NCI-H510A (cell line): ENCODE measurements at places on chromosomes 5 and 9.

- DNase-seq = no peak
Measured at GRCh38 chr9:21434202-21435014, 5.8 kb upstream of the IFNA1 start.

DNA sequence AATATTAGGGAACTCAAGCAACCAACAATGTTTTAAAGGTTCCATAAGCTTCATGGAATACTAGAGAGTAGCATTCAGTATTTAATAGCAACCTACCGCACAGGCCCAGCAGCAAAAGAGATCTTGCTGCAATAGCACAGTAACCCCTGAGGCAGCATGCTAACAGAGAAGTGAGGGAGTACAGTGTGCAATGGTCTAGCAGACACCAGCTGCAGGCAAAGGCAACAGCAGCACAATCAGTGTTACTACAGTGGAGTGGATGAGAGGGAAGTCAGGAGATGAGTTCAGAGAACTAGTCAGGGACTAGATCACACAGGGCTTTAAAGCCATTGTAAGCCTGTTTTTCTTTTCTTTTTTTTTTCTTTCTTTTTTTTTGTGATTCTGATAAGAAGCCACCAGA lies 2.8 kb downstream of the TICAM2 start:
- no peak for DNase-seq

DNA sequence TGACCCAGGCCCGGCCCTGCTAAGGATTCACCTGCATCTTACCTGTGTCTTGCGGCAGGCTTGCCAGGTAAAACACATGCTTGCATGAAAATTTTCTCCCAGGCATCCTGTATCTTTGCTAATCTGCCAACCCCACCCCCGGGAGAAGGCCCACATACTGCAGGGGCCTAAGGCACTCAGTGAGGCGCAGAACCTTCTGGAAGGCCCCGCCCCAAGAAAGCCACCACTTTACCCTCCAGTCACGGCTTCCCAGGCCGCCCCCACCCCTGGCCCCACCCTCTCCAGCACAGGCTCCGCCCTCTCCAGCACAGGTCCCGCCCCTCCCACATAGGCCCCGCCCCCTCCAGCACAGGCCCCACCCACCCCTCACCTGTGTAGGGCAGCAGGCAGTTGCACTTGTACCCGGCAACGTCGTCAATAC lies 29.8 kb upstream of the SEC16A start:
- DNase-seq = no peak

GRCh38 chr5:151345808-151346478 lies 1.4 kb downstream of the SLC36A2 start:
- DNase-seq = no peak

DNA sequence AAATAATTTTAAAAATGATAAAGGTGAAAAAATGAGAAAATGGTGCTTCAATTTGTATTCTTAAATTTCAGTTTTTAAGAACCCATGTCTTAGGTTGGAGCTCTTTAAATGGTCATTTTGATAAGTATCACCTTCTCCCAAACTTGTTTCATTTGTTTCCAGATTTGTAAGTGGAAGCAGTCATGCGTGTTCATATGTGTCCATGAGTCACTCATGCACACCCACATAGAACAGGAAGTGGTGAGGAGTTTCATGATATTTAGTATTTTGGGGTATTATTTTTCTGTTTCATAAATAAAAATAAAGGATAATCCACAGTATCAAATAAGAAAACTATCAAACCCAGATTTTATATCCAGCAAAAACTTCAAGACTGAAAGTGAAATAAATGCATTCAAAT lies 570.4 kb upstream of the ST8SIA4 start:
- DNase-seq = no peak

GRCh38 chr5:9170026-9170425 lies 375.8 kb downstream of the SEMA5A start:
- DNase-seq = no peak

GRCh38 chr5:76402251-76402885 lies 717 bp upstream of the IQGAP2 start:
- DNase-seq = no peak

GRCh38 chr9:68685213-68685612 lies 19.8 kb upstream of the PIP5K1B start:
- no peak for DNase-seq

DNA sequence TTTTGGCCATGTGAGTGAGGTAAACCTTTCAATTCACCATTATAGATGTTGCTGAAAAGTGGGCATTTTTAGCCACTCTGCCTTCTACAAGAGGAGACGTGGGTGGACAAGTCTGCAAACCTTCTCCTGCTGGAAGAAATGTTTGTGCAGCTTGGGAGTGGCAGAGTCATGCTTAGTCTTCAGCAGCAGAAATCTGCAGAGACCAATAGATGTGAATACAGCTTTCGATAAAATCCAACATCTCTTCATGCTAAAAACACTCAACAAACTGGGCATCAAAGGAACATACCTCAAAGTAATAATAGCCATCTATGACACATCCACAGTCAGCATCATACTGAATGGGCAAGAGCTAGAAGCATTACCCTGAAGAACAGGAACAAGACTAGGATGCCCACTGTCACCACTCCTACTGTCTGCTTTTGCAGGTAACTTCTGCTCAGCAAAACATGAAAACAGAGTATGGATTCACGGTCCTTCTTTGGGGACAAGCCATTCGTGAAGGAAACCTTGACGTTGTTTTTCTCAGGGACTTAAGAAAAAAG lies 91.3 kb downstream of the RALGPS1 start:
- no peak for DNase-seq

GRCh38 chr9:35476596-35476995 lies 13.3 kb upstream of the RUSC2 start:
- DNase-seq = no peak

DNA sequence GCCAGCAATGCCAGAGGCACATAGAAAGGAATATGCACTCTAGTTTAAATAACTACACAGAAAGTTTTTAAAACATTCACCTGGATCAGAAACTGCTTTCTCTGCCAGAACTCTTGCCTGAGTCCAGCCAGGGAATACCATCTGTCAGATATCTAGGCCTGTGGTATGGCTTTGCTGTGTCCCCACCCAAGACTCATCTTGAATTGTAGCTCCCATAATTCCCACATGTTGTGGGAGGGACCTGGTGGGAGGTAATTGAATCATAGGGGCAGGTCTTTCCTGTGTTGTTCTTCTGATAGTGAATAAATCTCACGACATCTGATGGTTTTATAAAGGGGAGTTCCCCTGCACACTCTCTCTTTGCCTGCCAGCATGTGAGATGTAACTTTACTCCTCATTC lies 41.5 kb upstream of the KCNV2 start:
- DNase-seq = no peak

DNA sequence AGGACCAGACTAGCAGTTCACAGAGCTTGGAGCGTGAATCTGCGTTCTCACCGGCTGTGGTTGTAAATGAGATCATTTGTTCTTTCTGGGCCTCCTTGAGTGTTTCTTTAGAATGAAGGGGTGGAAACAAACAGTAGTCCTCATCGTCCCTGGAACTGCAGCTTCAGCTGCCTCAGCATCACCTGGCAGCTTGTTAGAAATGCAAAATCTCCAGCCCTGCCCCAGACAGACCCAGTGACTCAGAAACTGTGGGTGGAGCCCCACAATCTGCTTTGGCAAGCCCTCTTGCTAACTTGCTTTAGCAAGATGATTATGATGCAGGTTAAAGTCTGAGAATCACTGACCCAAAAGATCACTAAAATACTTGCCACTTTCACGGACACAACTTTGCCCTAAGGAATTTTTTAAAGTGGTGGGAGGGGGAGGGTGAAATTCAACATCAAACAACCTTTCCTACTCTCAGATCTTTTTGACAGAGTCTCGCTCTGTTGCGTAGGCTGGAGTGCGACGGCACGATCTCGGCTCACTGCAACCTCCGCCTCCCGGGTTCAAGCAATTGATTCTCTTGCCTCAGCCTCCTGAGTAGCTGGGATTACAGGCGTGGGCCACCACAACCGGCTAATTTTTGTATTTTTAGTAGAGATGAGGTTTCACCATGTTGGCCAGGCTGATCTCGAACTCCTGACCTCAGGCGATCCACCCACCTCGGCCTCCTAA lies 86.0 kb downstream of the BRINP1 start:
- DNase-seq = no peak

- no peak for DNase-seq
Measured at GRCh38 chr9:95857124-95857523, 18.4 kb upstream of the ERCC6L2 start.

DNA sequence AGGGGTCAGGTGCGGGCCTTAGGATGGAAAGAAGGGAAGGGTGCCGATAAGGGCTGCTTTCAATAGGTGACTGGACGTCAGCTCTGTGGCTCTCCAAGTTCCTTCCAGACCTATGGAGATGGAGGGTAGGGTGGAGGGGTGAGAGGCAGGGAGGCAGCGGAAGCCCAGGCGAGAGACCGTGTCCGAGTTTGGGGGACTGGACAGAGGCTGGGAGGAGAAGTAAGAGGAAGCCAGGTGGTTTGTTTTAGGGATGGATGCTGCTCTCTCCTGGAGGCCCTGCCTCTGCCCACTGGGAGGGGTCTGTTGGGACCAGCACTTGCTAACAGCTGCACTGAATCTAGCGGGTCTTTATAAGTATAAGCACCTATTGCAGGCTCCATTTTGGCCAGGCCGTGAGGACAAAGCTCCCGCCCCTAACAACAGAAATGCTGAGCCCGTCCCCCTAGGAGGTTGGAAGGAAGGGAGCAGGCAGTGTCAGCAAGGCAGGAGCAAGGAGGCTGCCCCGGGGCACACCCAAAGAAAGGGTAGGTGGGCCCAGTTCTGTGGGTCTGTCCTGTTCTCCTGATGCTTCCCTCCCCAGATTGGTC lies 167.5 kb downstream of the DAB2IP start:
- no peak for DNase-seq

DNA sequence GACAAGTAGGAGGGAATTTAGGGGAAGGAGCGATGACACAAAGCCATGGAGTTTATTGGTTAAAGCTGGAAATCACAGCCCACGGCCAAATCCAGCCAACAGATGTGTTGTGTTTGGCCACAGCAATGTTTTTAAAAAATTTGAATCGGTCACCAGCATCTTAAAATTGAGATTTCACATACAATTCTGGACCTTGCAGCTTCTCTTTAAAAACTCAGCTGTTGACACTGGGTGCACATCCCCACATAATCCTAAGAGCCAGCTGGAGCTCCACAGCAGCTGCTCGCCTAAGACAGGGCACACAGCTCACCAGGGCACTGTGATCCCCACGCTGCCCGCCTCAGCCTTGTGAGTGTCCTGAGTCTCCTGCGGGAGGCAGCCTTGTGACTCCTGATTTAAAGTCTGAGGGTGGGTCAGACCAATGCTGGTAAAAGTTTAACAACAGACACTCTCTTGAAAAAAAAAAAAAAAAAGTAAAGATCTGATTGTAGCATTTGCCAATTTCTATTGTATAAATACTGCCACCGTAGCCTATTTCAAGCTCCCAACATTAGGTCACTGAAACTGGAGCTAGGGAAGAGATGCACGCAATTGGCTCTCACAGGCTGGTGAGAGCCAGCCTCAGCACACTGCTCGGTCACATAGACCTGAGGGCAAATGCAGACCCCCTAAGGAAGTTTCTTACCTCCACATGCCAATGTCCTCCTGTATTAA lies 124.8 kb downstream of the HSD17B3 start:
- DNase-seq = no peak

DNA sequence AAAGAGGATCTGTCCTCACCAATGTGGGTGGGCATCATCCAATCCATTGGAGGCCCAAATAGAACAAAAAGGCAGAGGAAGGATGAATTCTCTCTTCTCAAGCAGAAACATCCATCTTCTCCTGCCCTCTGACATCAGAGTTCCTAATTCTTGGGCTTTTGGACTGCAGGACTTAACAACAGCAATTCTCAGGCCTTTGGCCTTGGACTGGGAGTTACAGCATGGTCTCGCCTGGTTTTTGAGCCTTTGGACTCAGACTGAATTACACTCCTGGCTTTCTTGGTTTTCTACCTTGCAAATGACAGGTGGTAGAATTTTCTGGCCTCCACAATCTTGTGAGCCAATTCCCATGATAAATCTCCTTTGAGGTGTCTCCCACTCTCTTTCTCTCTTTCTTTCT lies 60.5 kb upstream of the CD180 start:
- no peak for DNase-seq

- no peak for DNase-seq
Measured at GRCh38 chr9:86794391-86795046, 152.8 kb downstream of the GAS1 start.

DNA sequence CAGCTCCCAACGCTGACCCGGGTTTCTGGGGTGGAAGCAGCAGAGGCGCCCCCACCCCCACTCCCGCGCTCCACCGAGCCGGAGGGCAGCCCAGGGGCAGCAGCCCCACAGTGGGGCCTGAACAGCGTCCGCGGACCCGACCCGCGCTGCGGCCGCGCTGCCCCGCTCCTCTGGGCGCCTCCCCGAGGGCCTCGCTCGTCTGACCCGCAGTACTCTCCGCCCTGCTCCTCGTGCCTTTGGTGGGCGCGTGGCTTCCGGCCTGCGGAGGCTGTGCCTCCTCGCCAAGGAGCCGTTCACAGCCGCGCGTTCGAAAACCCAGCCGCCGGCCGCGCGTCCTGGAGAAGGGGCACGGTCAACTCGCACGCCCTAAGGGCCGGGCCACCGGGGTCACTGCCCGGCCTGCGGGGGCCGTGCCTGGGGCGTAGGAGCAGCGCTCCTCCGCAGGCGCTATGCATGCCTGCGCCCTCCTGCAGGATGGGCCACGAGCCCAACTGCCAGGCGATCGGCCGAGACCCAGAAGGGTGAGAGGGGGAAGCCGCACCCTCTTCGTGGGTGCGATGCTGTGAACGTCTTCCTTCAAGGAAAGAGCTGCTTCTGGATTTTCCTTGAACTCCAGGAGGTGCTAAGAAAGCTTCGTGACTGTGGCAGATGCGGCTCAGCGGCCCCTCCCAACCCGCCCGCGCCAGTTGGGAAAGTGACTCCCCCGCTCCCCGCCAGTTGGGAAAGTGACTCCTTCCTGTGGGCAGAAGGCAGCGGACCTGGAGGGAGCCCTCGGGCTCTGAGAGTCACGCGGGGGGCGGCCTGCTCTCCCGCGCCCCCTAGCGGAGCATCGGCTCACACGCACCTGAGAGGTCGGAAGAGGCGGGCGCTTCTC lies 82.7 kb downstream of the HSD17B3 start:
- no peak for DNase-seq

DNA sequence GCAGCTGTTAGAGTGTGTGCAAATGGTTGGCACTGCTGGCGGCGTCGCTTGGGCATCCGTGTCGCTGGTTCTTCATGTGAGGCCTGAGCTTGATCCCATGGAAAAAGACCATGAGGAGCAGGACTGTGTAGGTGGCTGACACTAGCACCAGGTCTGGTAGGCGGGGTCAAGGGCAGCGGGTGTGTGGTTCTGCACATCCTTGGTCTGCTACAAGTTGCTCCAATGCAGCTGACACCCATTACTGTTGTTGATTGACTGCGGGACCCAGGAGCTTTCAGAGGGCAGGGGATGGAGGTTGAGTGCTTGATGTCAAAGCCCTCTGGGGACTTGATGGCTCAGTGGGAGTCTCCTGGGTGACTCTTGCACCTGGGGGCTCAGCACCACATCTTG lies 29.0 kb upstream of the PITX1 start:
- DNase-seq = no peak

- DNase-seq = no peak
Measured at GRCh38 chr5:3301306-3301705, 294.3 kb upstream of the IRX1 start.

DNA sequence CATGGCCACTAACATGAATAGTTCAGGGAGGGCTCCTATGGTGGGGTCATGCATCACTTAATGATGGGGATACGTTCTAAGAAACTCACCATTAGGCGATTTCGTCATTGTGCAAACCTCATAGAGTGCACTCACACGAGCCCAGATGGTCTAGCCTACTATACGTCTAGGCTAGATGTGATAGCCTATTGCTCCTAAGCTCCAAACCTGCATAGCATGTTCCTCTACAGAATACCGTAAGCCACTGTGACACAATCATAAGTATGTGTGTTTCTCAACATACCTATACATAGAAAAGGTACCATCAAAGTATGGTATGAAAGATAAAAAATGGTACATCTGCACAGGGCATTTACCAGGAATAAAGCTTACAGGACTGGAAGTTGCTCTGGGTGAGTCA lies 6.3 kb downstream of the SLIT3 start:
- no peak for DNase-seq
